ENCODE measurements at places on chromosomes 3 and 15. TPM values are rescaled to one million over a fixed set of nuclear protein-coding genes. Genes with fewer than 3 reads are reported as not detected.

DNA sequence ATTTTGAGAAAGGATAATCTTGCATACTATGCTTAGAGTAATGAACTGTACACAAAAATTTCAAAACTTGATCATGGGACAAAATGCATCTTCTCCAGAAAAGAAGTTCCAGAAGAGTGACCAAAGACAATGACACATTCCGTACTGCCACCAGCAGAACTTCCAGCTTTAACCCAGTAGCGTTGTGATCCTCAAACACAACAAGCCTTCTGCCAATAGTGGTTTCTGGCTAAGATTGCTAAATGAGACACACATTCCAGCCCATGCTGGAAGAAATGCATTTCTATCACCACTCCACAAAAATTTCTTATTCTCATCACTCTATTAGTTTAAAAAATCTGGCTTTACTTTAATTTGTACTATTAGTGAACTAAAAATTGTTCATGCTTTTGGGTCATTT lies 334.9 kb downstream of the TBC1D5 start:
- DNase-seq, result no peak

- no peak for DNase-seq
These were observed 10.7 kb upstream of the MAPK6 start for GRCh38 chr15:52008359-52008697.

DNA sequence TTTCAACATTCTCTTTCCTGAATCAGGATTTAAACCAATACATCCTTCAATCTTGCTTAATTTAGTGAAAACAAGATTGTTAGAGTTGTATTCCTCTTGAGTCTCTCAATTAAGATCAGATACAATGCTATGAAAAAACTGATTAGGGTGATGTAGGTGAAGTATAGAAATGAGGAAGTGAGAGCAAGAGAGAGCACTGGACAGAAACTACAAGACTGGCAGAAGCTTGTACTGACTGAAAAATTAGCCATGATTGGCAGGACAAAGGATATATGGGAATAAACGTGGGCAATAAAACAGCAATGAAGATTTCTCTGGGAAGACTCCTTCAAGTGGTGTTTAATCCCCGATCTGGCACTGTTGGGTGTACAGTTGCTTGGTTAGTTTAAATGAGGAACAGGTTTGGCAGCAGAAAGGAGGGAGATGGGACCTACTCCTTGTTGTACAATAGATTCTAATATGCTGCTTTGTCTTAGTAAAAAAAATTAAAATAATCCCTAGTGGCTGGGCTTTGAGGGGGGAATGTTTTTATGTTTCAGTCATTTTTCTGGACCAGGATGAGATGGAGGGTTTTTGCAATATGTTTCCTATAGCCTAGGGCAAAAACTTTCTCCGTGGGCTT lies 252.7 kb downstream of the SLC9A9 start:
- DNase-seq, result no peak

- no peak for DNase-seq
These were observed 6.5 kb downstream of the NT5DC2 start for GRCh38 chr3:52527039-52527731.

The TGM4 gene
- total RNA-seq, result not detected

The ATP10A gene
- 0.03 TPM for total RNA-seq

The CFAP91 gene
- total RNA-seq, result not detected

The ZBTB11 gene
- total RNA-seq, result 23.8 TPM
